NCI-H1436 (cell line): ENCODE measurements at places on chromosomes 6 and 20.

- DNase-seq = no peak
Observed at GRCh38 chr20:19977373-19977770, 39.8 kb upstream of the NAA20 start.

- DNase-seq = no peak
Observed at GRCh38 chr6:71523548-71523947, 234.9 kb downstream of the OGFRL1 start.

- no peak for DNase-seq
Observed at GRCh38 chr6:142746524-142746923, 198.5 kb downstream of the HIVEP2 start.

- no peak for DNase-seq
Observed at GRCh38 chr20:31691646-31692275, 30.9 kb downstream of the BCL2L1 start.

GRCh38 chr6:33985313-33985751 is 160.6 kb downstream of the GRM4 start:
- no peak for DNase-seq

DNA sequence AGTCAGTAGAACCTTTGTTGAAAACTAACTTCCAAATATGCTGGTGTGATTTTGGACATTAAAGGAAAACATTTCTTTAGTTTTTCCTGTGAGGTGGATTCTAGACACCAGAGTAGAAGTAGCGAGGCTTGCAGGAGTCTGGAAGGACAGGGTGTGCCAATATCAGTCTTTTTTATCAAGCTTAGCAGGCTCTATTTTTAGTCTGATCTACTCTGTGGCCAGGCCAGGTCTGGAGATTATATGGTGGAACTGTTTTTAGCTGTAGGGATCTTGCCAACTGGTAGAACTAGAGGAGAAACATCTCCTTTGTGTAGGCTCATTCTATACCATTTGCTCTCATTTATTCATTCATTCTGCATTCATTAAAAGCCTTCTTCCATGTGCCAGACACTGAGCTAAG is 42.7 kb downstream of the LRP11 start:
- DNase-seq = no peak

DNA sequence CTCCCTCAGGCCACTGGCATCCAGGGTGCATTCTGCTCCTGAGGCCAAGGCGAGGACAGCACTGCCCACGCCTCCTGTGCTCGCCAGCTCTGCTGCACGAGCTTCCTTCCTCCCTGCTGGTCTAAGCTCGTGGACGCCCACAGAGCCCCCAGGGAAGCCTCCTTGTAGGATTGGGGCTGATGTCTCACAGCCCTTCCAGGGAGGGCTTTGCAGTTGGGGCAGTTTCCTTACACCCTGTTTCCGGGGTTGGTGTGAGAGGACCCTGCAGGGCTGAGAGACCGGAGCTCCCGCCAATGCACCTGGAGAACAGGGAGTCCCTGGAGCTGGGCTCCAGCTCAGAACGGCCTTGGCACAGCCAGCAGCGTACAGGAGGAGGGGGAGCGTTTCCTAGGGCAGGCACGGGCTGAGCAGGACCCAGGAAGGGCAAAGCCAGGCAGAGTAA is 172.4 kb upstream of the PDE10A start:
- DNase-seq = no peak

DNA sequence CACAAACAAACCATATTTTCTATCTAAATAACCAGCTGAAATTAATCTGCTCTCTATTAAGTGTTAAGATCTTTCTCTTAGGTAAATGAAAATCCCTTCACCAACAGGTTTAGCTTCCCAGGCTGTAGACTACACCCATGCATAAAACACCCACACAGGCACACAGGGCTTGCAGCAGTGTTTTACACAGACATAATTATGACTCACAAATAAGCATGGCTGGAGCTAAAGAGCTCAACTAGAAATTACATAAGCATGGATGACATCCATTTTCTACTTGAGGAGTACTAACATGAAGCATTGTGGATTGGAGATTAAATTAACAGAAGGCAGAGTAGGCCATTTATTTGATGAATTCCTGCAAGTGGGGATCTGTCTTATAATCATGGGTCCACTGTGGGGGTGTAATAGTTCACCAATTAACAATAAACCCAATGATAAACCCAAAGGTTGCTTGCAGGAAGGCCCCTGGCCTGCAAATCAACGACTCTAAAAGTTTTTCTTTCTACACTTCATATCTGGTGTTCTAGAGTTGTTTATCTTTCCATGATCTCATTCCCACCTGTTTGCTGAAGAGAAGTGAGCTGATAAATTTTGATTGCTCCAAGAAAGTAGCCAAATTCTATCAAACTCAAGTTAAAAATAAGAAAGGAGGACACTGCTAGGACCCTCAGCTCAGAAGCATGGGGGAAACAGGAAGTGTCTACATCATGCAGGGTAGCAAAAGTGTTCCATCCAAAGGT is 33.8 kb upstream of the E2F3 start:
- no peak for DNase-seq
